ENCODE measurements at places on chromosomes 3 and 15.

DNA sequence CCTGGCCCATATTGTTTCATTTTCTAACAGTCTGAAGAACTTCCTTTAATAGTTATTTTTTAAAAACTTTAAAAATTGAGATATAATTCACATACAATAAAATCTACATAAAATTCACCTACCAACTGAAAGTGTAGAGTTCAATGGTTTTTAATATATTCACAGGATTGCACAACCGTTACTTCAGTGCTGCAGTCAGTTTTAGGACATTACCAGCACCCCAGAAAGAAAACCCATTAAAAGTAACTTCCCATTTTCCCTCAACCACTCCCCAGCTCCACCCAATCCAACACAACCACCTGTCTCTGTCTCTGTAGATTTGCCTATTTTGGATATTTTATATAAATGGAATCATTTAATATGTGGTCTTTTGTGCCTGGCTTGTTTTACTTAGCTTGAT is 29.6 kb downstream of the MGA start:
- DNase-seq: no peak

- DNase-seq: no peak
Observed at GRCh38 chr15:93312891-93313486, 224.0 kb upstream of the RGMA start.

DNA sequence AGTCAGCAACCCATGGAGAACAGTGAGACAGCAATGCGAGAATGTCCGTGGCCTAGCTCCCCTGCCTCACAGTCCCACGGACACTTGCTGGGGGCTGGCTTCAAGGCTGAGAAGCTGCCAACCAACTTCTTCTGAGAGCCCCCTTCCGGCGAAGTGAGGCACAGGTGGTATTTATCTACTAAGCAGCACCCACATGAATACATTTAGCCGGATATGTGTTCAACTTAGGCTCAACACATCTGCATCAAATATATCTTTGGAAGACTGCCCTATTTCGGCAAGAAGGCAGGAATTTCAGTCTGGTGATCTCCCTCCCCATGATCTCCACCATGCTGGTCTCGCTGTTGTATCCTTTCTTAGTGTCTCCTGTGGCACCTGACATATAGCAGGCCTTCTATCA is 340.9 kb upstream of the NR2E3 start:
- DNase-seq: no peak

DNA sequence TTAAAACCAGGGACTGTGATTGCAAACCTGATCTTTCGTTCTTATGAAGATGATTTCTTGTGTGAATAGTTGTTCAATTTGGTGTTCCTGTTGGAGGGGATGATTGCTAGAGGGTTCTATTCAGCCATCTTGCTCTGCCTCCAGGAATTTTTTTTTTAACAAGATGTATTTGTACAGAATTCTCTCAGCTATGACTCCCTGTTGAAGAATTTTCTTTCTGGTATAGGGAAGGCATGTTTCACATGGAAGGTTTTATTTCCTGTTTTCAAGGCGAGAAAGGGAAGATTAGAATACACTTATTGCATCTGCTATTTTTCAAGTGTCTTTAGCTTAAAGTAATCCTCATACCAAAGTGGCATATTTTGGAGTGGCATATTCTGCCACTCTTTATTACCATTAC is 5.6 kb upstream of the LRRC34 start:
- DNase-seq: no peak

- DNase-seq: no peak
Observed at GRCh38 chr3:127915115-127915936, at the start of gene KBTBD12. KBTBD12 (plus strand) TSS chr3:127915232; CDS start chr3:127923062, 7,830 bp downstream.

DNA sequence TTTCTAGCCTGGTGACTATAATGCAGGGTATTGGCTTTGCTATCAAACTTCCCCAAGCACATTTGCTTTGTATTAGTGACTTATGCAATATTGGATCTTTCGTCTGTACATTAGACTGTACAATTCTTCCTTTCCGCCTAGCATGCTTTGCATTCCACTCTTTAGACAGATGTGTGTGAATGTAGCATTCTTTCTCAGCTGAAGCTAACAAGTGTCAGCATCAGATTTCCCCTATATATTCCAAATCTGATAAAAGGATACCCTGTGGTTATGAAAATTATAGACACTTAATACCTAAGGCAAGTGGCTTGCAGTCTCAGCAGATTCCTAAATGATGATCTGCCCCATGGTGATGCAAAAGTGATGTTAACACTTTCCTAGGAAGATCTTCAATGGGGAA is 360.1 kb downstream of the CNTN4 start:
- no peak for DNase-seq

- no peak for DNase-seq
Observed at GRCh38 chr15:72047020-72047419, 70.9 kb downstream of the MYO9A start.

- no peak for DNase-seq
Observed at GRCh38 chr3:21551019-21551418, 200.0 kb downstream of the ZNF385D start.

DNA sequence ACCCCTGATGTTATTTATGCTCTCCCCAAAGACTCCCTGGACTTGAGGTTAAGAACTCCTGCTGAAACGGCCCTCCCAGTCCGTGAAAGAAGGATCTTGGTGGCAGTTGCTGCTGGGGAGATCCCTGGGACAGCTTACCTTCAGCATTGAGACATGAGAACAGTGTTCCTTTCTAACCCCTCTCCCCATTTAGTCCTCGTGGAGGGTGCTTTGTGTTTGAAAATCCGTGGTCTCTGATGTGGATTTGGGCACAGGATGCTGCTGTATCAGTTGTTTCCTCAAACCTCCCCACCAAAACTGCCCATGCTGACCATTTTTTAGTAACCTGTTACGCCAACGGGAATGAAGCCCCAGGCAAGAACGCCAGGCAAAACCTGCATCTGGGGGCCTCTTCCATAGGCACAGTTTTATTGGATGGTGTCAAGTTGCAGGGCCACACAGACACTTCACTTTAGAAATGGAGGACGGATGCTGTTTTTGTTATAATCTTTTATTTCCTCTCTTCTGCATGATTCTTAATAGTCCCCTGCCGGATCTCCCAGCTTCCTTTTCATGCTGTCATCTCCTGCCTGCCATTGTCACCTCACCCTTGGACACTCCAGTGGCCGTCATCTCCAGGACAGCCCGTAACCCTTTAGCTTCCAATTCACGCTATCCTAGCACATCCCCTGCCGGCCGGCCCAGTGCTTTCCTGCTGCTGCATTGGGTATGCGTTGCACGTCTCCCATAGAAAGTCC is 31.7 kb upstream of the CEMIP start:
- no peak for DNase-seq

GRCh38 chr15:33068511-33068990 is 126.0 kb downstream of the FMN1 start:
- no peak for DNase-seq

DNA sequence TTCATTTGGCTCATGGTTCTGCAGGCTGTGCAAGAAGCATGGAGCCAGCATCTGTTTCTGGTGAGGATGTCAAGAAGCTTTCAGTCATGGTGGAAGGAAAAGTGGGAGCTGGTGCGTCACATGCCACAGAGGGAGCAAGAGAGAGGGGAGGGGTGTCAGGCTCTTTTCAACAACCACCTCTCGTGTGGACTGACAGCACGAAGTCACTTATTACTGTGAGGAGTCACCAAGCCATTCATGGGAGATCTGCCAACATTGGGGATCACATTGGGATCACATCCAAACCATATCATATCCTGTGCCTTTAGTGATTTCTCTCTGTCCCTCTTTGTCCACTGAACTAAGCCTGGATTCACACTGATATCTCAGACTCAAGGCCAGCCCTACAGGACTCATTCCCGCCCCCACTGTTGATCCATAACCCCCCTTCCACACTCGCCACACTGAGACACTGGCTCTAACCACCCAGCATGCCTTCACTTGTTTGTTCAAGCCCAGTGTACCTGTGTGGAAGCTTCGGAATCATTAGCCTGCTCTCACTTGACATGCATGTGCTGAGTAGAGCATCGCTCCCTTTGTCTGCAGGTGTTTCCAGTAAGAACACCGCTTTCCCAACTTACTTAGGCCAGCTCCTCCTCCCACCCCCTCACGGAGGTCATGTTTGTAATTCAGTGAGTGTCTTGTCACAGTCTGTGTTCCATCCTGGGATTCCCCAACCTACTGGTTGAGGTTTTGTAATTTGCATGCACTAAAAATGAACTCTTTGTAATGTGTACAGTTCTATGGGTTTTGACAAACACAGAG is 132.2 kb downstream of the KLF13 start:
- no peak for DNase-seq

GRCh38 chr3:126550488-126551051 is 8.2 kb downstream of the C3orf22 start:
- DNase-seq: no peak

DNA sequence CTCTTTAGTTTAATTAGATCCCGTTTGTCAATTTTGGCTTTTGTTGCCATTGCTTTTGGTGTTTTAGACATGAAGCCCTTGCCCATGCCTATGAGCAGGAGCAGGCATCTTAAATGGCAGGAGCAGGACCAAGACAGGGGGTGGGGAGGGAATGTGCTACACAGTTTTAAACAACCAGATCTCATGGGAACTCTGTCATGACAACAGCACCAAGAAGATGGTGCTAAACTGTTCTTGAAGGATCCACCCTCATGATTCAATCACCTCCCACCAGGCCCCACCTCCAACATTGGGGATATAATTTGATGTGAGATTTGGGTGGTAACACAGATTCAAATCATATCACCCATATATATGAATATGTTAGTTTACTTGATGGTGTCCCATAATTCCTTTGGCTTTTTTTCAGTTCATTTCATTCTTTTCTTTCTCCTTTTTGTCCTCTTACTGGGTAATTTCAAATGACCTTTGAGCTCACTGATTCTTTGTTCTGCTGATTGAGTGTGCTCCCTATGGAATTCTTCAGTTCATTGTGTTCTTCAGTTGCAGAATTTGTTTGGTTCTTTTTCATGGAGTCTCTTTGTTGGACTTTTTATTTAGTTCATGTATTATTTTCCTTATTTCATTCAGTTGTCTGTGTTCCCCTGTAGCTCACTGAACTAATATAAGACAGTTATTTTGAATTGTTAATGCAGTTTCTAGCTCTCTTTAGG is 62.6 kb downstream of the DOCK3 start:
- DNase-seq: no peak

DNA sequence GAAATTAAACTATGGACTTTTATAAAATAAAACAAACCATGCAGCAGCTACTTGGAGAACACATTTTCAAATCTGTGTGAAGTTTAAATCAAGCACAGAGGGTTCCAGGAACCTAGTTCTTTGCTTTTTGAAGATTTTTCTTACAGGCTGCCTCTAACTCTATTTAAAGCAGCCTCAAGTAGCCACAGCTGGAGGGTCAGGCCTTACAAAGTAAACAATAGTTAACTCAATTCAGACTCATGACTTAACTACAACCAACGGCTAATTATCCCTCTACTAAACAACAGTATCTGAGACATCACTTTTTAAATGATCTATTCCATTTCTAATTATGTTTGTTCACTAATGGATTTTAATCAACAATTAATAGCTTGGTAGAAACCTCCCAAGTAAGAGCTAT is 9.8 kb downstream of the LRIG1 start:
- no peak for DNase-seq

- DNase-seq: no peak
Observed at GRCh38 chr3:188948281-188948996, 223.3 kb upstream of the TPRG1 start.

- no peak for DNase-seq
Observed at GRCh38 chr15:70856177-70856883, 2.4 kb upstream of the LARP6 start.

- no peak for DNase-seq
Observed at GRCh38 chr3:26087751-26088150, 297.9 kb downstream of the OXSM start.

- DNase-seq: no peak
Observed at GRCh38 chr3:53129344-53129743, 891 bp downstream of the RFT1 start.

DNA sequence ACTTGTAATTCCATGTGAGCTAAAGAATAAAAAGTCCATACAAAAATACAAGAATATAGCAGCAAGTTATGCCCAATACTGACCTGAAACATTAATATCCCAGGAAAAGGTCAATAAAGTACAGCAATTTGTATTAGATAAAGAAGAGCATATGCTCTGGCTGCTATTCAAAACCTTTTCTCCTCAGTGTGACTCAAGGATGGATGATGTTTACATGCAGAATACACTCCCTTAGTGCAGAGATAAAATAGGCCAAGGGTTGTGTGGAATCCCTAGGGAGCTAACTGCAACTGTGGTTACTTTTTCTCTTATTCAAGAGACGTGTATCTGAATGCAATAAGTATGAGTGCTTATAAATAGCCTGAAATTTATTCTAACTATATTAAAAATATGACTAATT is 78.7 kb downstream of the SLC9A9 start:
- no peak for DNase-seq

GRCh38 chr15:49573421-49573820 is 47.2 kb downstream of the FAM227B start:
- no peak for DNase-seq

- no peak for DNase-seq
Observed at GRCh38 chr15:81301385-81301784, 22.6 kb downstream of the STARD5 start.

DNA sequence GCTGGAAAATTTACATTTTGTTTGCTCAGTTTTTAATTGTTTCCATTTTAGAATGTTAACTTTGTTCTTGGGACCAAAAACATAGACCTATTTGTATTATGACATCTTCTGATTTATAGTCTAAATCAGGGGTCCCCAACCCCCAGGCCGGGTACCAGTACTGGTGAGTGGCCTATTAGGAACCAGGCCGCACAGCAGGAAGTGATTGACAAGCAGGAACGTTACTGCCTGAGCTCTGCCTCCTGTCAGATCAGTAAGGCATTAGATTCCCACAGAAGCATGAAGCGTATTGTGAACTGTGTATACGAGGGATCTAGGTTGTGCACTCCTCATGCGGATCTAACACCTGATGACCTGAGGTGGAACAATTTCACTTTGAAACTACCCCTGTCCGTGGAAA is 51.9 kb downstream of the GHSR start:
- no peak for DNase-seq

DNA sequence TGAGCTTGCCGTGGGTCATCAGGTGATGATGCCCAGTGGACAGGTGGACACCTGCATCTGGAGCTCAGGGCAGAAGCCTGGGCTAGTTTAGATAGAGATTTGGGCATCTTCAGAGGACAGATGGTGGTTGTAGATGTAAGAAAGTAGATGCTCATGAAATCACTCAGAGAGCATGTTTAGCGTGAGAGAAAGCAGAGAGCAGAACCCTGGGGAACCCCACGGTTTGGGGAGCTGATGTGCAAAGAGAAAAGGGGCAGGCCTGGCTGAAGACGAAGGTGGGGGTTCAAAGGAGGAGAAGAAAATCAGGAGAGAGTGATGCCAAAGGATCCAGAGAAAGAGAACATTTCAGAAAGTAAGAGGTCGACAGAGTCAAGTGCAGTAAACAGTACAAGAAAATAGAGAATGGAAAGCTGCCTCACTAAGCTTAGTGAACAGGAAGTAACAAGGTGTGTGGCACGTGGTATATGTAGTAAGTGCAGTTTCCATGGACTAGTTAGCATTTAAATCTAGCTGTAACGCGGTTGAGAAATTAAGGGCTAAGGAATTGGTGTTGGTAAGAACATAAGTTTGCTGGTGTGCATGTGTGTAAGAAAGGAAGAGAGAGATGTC is 13.5 kb downstream of the TIGIT start:
- no peak for DNase-seq

GRCh38 chr15:78889000-78889399 is 16.3 kb downstream of the MORF4L1 start:
- DNase-seq: no peak

All from stimulated activated CD8-positive, alpha-beta memory T cell treated with anti-CD3 and anti-CD28 coated beads, Interleukin-7, amount 100 ng/mL, for 1 hour (primary cell).